ENCODE measurements at places on chromosomes 7 and 10.

DNA sequence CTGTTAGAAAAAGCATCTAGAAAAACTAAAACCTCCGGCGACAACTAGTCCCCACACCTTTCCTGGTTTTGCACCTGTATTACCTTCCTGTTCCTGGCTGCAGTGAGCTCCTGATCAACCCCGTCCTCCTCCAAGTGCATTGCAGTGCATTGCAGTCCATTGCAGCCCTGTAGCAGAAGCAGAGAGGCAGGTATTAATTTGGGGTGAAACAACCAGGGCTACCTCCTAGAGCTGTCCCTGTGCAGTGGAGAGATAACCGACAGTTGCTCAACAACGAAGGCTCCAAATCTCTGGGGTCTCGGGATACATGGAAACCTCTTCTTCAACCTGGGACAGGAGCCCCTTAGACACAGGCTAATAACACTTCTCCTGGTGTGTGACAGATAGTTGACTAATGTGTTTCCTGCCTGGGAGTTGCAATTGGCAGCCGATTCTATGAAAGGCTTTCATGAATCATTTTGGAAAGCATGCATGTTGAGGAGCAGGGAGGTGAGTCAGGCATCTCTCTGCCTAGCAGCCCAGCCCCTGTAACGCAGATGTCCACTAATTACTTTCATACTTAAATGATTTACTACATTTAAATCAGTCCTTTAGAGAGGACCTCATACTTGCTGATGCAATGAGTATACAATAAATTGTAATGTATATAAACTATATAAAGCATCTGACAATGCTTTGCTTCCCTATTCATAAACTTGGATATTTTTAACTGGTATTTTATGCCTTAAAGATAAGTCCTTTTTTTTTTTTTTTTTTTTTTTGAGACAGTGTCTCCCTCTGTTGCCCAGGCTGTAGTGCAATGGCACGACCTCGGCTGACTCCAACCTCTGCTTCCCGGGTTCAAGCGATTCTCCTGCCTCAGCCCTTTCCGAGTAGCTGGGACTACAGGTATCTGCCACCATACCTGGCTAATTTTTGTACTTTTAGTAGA lies 59.0 kb downstream of the PRR15 start:
- no peak for DNase-seq

DNA sequence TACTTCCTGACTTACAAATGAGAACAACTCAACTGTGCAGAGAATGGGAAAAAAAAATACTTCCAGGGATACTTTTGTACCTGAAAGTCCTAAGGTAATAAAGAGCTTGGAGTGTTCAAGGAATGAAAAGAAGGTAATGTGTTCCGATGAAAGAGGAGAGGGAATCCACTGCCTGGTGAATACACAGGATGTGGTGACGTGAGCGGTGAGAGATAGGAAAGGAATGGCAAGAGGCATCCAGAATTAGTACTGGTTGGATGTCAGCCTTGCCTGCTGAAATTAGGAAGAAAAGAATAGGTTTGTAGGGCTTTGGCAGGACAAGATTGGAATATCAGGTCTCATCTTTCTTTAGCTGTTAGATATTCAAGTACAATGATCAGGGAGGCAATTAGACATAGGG lies 347.7 kb downstream of the POM121L12 start:
- no peak for DNase-seq

DNA sequence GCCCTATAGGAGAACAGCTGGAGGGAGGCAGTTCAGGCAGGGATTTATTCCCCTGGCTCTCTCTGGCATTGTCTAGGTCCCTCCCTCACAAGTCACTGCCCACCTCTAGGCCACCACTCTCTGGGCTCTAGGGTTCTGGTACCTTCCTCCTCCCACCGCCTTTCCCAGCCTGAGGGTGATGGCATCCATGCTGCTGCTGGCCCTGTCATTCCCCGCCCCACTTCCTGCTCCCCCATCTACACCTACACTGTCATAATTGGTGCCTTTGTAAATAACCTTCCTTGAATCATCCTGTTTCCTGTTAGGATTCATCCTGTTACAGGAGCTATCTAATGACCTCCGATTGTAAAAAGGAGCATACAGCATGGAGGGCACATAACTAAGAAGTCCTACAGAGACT lies 303.3 kb upstream of the COBL start:
- no peak for DNase-seq

GRCh38 chr10:101219139-101219945 lies 9.9 kb downstream of the LBX1 start:
- no peak for DNase-seq

GRCh38 chr10:130108934-130109604 lies 1.6 kb downstream of the C10orf143 start:
- no peak for DNase-seq

All from HAP-1 (cell line).